Fibroblast of the aortic adventitia (primary cell): ENCODE measurements at places on chromosomes 11 and 22. TPM values are rescaled to one million over a fixed set of nuclear protein-coding genes. Genes with fewer than 3 reads are reported as not detected.
A peak's percentile ranks its signal among the peaks of the same experiment; 100 is the strongest.

GRCh38 chr11:96328395-96329010 is 14.5 kb downstream of the MAML2 start:
- DNase-seq, result no peak

Gene PAX6
- 0.63 TPM in 1 of 2 replicates, not detected in the other for total RNA-seq

Gene PANX3
- not detected in 2 replicates for total RNA-seq

GRCh38 chr11:100719809-100720221 is 32.7 kb downstream of the ARHGAP42 start:
- peak; percentile 92 for DNase-seq

DNA sequence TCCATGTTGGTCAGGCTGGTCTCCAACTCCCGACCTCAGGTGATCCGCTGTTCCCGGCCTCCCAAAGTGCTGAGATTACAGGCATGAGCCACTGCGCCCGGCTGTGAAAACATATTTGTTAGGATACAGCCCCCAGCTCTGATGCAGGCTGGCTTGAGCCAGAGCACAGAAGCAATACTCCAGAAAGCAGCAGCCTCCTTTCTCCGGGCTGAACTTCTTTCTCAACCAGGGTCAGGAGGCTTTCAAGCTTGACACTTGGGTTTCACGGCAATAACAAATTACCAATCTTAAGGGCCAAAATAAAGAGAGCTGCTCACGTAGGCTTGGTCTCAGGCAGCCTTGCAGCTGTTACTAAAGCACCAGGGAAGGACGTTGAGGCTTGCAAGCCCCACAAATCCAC is 10.8 kb upstream of the CECR2 start:
- no peak for DNase-seq

Gene CD3E
- not detected in 2 replicates for total RNA-seq

- no peak for DNase-seq
These were observed 2.9 kb upstream of the E2F8 start for GRCh38 chr11:19243613-19244012.

DNA sequence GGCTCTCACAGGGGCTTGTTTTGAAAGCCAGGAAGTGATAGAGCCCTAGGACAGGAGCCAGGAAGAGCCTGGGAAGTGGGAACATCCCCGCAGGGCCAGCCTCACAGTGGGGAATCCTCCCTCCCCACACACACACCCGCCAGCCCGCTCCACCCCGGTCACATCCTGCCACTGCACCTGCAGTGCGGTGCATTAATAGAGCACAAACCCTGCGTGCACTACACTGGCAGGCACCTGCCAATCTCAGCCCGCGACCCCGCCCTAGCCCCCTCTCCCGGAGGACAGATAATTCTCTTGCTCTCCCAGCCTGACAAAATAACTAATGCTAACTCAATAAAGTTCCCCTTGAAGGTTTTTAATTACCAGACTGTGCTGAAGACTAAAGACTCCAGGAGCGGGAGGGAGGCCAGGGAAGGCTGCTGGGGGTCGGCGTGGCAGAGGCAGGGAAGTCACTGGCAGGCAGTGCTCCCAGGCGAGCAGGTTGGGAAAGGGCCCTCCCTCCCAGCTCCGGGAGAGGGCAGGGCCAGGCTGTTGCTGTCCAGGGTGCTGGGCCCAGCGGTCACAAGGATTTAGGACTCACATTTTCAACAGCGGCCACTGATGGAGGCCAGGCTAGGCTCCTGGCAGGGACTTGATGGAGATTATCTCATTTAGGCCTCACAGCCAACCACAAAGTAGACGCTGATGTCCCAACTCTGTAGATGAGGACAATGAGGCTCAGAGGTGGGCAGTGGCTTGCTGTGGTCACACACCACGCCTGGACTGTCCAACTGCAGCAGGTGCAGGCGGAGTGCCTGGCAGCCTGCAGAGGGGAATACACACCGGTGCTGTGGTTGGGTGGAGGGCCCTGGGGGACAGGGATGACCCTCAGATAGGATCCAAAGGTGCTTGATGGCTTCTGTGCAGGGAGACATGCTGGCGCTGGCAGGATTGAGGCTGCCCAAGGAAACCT is 23.9 kb upstream of the TCF20 start:
- DNase-seq, result peak; percentile 48

DNA sequence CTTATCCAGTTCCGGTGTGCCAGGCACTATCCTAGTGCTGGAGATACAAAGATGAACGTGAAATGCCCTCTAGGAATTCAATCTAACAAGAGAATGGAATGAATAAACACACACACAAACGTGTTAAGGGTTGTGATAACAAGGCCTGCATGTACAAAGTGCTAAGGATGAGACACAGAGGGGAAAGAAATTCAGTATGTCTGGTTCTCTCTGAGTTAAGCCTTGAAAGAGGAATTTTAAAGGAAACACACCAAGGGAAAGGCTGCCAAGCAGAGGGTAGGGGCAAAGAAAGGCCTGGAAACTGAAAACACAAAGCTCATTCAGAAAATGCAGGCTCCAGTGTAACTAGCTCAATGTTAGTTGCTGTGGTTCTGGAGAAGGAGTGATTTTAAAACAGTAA is 4.2 kb downstream of the CHKA start:
- no peak for DNase-seq

DNA sequence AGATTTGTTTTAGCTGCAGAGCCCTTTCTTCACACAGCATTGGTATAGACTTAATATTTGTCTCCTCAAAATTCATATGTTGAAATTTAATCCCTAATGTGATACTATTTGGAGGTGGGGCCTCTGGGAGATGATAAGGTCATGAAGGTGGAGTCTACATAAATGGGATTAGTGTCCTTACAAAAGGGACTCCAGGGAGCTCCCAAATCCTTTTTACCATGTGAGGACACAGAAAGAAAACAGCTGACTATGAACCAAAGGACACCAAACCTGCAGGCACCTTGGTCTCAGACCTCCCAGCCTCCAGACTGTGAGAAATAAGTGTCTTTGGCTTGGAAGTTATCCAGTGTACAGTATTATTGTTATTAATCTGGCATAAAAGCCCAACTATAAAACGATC is 10.2 kb downstream of the SLC35F2 start:
- DNase-seq, result no peak

DNA sequence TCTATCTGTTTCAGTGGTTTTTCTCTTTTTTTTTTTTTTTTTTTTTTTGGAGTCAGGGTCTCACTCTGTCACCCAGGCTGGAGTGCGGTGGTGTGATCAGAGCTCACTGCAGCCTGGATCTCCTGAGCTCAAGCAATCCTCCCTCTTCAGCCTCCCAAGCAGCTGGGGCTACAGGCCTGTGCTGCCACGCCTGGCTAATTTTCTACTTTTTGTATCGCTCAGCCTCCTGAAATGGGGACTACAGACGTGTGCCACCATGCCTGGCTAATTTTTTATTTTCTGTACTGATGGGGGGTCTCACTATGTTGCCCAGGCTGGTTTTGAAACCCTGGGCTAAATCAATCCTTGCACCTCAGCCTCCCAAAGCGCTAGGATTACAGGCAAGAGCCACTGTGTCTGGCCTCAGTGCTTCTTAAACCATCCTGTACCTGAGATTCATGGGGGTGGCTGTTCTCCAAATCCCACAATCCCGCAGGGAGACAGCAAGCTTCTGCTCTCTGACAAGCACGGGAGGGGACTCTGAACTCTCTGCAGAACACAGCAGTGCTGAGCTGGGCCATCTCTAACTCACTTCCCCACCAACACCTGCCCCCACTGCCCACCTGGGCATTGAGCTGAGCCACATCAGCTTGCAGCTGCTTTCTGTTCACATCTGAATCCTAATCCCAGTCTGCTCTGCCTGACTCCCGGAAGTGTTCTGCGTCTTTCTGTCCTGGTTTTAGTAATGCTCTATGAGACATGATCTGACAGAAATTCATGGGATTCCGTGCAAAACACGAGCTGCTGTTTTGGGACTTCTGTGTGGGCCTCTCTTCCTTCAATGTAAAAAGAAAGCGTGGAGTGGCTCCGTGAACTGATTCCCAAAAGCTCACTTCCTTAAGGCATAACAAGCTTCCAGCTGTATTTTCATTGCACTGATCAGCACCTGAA is 400.0 kb downstream of the LARGE1 start:
- DNase-seq, result no peak

Gene MFNG
- total RNA-seq, result 0.16 and 0.36 TPM in 2 replicates

GRCh38 chr11:100133114-100133513 is 554.0 kb upstream of the ARHGAP42 start:
- no peak for DNase-seq

GRCh38 chr11:111983187-111983986 is 41.8 kb upstream of the DLAT start:
- DNase-seq, result no peak

- no peak for DNase-seq
These were observed 7.1 kb upstream of the PEX26 start for GRCh38 chr22:18070556-18071306.

Gene SMTNL1
- not detected in 2 replicates for total RNA-seq

- no peak for DNase-seq
These were observed 66.5 kb upstream of the POU2AF1 start for GRCh38 chr11:111445586-111445985.

DNA sequence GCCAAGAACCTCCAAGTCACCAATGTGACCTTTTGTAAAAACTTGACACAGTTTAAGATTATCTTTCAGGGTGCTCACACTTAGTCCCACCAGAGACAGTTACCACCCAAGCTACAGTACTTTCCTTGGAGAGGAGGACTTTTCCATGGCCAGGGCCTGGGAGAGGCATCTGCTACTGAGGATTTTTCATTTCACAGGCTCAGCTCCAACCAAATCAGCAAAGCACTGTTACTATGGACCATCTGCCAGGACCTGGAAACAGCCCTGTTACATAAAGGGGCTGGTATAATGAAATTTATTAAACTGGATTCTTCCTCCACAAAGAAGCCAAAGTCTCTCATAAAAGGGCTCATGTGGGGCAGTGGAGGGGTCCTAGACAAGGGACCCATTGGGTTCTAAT is 38.6 kb downstream of the SERGEF start:
- no peak for DNase-seq

DNA sequence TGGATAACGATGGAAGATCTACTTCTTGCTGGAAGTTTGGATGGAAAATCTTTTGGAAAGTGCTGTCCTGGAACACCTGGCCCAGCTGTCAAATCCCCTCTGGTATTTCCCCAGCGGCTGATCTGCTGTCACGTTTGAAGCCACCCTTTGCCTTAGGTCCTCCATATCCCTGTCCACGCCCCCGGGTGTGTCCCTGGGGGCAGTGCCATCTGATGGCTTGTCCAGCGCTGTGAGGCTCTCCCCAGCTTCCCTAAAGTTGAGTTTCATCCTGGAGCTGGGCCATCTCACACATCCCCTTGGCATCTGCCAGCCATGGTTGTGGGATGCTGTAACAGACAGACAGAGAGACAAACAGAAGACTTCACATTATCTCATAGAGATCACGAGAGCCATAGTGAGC is 3.1 kb upstream of the IGLL1 start:
- DNase-seq, result no peak

Gene SCN2B
- total RNA-seq, result 0.33 TPM in 1 of 2 replicates, not detected in the other

Gene MS4A1
- 0.25 TPM in 1 of 2 replicates, not detected in the other for total RNA-seq

DNA sequence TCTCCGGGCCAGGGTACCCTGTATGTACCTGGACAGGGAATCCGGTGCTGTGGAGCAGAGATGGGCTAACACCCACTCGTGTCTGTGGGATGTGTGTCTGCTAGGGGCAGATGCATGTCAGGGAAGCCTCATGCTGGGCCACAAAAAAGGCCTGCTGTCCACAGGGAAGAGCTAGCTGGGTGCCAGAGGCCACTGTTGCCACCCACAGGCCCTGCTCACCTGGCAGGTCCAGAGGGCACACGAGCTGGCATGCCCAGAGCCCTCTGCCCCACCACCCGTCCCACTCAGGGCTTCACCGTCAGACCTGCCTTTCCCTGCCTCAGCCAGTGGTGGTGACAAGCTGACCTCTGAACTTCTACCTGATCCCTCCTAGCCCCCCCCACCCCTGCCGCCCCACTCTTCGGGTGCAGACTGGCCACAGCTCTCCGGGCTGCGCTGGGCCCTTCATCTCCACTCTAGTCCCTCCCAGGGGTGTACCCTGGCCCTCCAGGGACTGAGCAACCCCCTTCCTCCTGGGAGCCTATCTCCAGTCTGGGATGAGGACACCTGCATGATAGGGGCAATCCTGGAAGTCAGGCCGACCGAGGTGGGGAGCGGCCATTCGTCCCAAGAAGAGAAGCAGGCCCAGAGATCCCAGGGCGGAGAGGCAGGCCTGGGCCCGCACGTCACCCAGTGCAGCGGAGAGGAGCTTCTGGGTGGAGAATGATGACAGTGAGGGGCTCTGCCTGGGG is 1.4 kb downstream of the SLC25A22 start:
- no peak for DNase-seq

GRCh38 chr11:31808721-31809540 is 2.2 kb downstream of the PAX6 start:
- DNase-seq, result no peak

GRCh38 chr11:128506999-128507611 is 80.3 kb downstream of the ETS1 start:
- DNase-seq, result peak; percentile 98

GRCh38 chr11:34626393-34626792 is 5.5 kb downstream of the EHF start:
- DNase-seq, result no peak

DNA sequence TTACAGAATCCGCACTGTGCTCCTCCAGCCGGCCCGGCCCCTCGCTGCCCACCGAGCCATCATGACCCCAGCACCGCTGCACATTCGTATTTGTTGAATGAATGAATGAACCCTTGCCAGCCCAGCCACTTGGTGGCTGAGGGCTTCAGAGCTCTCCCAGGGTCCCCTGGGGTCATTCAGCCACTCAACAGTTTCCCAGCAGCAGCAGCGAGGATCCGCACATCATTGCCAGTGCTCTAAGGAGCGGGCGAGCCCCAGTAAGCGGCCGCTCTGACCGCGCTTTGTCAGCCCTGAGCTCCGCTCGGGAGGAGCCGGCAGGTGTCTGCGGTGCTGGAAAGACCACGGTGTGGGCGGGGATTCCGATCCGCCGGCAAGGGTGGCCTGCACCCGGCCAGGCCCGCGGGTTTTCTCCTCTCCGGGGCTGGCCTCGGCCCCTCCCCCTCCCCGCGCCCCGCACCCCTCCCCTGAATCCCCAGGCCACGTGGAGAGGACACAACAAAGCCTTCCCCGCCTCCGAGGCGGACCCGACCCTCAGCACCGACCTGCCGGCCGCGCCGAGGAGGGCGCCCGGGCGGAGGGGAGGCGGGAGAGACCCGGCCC is 563 bp downstream of the BID start:
- no peak for DNase-seq

DNA sequence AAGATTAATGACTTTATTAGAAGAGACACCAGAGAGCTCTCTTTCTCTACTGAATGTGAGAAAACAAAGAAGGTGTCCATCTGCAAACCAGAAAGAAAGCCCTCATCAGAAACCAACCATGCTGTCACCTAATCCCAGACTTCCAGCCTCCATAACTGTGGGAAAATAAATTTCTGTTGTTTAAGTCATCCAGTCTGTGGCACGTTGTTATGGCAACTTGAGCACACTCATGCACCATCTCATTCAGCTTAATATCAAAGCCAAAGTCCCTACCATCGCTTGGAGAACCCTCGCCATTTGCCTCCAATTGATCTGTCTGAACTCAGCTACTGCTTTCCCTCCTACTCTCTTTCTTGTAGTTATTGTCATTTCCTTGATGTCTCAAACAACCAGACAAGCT is 766.1 kb upstream of the ARHGAP42 start:
- no peak for DNase-seq

- no peak for DNase-seq
These were observed 878.5 kb upstream of the LRRC4C start for GRCh38 chr11:42337786-42338455.

- no peak for DNase-seq
These were observed 85.0 kb downstream of the NAT10 start for GRCh38 chr11:34190192-34191139.

Gene GALR3
- not detected in 2 replicates for total RNA-seq

Gene OR2AG2
- total RNA-seq, result 0.09 and 0.33 TPM in 2 replicates
